Cerebellum (tissue), 4 donors: ENCODE measurements at places on chromosomes 13 and 19. TPM values are rescaled to one million over a fixed set of nuclear protein-coding genes. Genes with fewer than 3 reads are reported as not detected.
A peak's percentile ranks its signal among the peaks of the same experiment; 100 is the strongest.

GRCh38 chr19:17996826-17997316 is 11.1 kb upstream of the ARRDC2 start:
- peak; percentile 88 for DNase-seq

- DNase-seq = no peak
Measured at GRCh38 chr13:70666883-70667556, 558.8 kb upstream of the KLHL1 start.

DNA sequence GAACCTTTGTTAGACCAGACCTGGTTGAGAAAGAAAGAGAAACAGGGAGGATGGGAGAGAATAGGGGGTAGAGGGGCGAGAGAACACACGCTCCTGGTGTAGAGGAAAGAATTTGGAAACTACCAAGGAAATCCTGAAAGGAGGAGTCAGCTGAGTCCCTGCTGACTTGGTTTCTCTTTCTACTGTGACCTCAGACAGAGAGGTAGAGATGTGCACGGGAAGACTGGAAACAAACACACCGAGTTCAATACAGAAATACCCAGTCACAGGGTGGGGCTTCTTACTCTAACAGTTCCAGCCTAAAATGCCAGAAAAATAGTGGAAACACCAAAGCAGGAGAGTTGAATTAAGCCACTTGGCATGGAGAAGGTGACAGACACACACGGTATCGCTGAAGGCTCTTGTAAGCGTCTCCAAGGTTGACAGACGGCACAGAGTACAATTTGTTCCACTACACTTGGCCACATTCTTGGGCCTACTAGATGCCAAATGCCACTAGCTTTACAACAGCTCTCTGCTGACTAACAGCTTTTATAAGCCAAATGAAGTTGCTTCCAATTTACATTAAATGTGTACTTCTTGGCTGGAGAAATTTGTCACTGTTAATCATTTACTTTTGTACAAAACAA is 28.1 kb downstream of the LATS2 start:
- DNase-seq = peak; percentile 50

GRCh38 chr13:99993660-99994637 is 12.4 kb downstream of the ZIC2 start:
- no peak for DNase-seq

DNA sequence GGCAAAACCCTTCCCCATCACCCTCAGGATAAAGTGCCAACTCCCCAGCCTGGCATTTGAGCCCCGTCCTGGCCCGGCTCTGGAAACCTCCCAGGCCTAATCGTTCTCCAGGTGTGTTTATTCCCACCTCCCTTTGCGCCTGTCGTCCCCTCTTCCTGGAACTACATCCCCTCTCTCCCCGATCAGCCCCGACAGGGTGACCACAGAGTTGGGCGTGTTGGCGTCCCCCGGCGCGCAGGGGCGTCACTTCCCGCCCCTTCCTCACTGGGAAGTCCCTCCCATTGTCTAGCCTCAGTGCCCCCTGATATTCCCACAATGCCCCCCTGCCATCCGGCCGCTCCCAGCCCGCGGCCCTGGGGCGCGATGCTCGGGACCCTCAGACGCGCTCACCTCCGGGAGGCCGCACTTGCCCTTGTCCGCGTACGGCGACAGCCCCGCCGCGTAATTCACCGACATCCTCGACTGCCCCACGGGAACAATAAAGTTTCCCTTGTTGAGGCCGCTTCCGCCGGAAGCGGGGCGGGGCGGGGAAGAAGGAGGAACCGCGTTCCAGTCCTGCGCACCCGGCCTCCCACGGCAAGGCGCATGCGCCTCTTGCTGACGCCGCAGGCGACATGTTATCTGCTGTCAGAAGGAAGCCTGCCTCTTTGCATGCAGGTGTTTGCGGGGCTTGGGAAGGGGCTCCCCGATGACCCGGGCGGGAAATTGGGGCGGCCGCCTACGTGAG is at the start of the genes ANKRD24 and SIRT6:
Gene ANKRD24, plus strand, starts transcription at position 606 of the 727 bp plus-strand sequence. CDS start 3,737 bp downstream, outside the sequence.
Gene SIRT6, minus strand, starts transcription at position 480 of the 727 bp plus-strand sequence. Its CDS starts 24 bp downstream, at position 456.
- peak; percentile 98 for DNase-seq

- DNase-seq = no peak
Measured at GRCh38 chr19:11194656-11195558, 2.4 kb downstream of the KANK2 start.

DNA sequence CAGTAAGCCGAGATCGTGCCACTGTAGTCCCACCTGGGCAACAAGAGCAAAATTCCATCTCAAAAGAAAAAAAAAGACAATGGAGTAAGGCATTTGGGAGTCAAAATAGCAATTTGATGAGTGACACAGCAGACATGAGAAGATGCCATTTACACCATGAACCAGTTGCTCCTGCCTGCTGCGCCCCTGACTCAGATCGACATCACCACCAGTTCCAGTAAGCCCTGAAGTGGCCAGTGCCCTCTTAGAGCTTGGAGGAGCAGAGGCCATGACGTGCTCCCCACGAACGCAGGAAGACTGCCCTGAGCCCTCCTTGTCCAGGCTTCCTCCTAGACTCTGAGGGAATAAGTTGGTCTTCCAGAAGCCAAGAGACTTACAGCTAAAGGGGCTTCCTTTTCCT is 339.2 kb downstream of the MYO16 start:
- DNase-seq = no peak

- no peak for DNase-seq
Measured at GRCh38 chr19:11111771-11112144, 22.5 kb downstream of the LDLR start.

DNA sequence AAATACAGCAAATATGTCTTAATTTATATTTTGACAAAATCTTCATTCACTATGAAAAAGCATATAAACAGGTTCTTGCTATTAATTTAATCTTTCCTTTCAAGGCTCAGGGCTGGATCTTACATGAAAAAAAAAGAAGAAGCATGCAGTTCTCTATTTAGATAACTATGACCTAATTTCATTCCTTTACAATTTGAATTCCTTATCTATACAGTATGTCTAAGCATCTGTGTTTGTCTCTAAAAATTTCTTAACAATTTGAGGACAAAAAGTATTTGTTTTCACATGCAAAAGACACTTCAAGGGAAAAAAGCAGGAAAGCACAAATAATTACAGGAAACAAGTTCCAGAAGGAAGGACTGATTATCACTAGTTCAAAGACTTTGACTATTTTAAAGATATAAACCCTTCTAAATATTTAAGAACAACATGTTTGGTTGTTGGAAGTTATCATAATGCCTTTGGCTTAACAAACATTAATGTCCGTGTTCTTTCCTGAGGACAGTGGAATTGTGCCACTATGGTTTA is 157.5 kb downstream of the TBC1D4 start:
- no peak for DNase-seq

DNA sequence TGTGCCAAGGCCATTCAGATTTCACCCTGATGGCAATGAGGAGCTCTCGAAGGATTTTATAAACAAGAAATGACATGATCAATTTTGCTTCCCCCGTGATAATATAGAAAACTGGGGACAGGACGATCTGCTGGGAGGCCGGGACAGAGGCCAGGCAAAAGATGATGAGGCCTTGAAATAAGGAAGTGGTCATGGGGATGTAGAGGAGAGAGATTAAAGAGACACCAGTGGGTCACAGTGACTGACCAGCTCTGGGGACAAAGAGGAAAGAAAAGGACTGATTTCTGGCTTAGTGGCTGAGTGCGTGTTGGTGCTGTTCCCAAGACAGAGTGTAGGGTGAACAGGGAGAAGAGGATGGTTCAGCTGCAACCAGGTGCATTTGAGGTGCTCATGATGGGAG is 68.7 kb upstream of the FLT1 start:
- no peak for DNase-seq

DNA sequence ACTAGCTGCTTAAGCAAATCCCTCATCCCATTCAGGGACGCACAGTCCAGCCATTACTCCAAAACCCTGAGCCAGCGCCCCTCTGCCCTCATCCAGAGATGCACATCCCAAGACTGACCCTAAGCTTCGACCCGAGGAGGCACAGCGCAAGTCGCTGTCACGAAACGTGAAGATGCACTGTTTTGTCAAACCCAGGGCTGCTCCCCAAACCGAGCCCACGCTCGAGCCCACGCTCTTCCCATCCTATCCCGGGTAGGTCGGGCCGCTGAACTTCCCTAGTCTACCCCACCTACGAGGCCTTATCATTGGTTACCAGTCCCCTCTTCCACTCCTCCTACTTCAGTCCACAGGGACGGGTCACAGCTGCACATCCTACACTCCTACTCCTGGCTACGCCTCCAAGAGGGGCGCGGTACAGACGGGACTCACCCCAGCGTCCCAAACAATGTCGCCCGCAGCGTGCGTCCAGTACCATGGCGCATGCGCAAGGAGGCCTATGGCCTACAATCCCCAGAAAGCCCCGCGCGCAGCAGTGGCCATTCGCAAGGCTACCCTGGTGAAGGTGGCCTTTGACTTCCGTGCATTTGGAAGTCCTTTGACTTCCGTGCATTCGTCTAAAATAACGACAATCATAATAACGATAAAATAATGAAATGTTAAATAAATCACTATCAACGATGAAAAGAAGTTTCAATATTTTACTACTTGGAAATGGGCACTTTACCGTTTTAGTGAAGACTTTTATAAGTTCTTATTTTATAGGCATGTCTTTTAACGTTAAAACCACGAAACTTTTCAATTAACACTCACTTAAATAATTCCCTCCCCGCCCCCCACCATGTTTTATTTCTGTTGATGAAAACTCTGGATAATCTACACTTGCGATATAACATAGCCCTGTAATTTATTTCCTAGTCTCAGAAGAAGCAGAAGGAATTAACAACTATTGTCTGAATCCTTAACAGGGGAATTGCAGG is at the start of gene ZNF285:
Gene ZNF285, minus strand, starts transcription at position 470 of the 977 bp plus-strand sequence. CDS start 4,395 bp downstream, outside the sequence.
- peak; percentile 91 for DNase-seq

GRCh38 chr13:108352599-108352998 is 83.1 kb downstream of the TNFSF13B start:
- no peak for DNase-seq

- DNase-seq = peak; percentile 96
Measured at GRCh38 chr19:50728084-50728737, 5.0 kb downstream of the CLEC11A start.

Gene SLC7A10
- total RNA-seq = 1.3 TPM

- no peak for DNase-seq
Measured at GRCh38 chr13:35763782-35764123, 287.3 kb upstream of the MAB21L1 start.

DNA sequence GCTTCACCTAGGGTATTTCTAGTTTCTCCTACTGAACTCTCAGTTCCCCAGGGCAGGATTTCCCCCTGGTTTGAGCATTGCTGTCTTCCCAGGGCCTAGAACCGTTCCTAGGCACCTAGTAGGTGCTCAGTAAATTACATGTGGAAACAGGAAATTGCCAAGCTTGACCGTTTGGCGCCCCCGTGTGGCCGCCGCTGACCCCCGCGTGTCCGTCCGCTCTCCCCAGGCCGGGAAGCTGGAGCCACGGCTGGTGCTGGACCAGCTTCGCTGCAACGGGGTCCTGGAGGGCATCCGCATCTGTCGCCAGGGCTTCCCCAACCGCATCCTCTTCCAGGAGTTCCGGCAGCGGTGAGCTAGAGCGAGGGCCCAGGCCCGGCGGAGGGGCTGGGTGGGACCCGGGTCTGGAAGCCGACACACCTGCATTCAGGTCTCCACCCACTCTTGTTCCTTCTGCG is 55.5 kb downstream of the MYH14 start:
- no peak for DNase-seq

Gene MBD3L2
- total RNA-seq = not detected

Gene GFY
- total RNA-seq = not detected

DNA sequence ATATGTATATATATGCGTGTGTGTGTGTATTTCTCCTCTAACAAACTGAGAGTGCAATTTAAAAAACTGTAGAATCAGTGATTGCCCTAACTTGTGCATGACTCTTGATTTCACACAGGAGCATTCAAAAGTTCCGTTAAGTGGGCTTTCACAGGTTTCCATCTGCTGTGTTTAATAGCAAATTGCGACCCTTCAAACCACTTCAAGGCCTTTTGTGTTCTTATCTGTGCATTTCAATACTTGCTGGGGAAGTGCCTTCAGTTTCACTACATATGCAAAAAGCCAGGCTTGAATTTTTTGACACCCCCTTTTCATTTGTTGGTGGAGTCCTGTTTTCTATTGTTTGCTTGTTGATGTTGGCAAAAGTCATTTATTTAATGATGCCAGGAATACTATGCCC is 158.0 kb downstream of the TM9SF2 start:
- no peak for DNase-seq

DNA sequence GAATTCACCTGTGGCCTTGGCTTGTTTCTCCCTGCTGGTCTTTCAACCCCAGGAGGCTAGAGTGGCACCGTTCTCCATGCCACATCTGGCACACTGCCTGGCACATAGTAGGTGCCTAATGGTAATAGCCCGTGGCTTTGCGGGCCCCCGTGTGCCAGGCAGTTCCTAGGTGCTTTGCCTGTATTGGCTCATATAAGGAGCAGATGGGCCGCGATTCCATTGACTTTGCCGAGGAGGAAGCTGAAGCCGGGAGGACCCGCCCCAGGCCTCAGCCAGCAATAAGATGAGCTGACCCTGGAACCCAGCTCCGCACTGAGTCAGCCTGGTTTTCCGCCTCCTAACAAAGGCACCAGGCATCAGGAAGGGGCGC is 807 bp downstream of the PGLYRP1 start:
- no peak for DNase-seq

Gene TNFRSF19
- 31.3 TPM for total RNA-seq

DNA sequence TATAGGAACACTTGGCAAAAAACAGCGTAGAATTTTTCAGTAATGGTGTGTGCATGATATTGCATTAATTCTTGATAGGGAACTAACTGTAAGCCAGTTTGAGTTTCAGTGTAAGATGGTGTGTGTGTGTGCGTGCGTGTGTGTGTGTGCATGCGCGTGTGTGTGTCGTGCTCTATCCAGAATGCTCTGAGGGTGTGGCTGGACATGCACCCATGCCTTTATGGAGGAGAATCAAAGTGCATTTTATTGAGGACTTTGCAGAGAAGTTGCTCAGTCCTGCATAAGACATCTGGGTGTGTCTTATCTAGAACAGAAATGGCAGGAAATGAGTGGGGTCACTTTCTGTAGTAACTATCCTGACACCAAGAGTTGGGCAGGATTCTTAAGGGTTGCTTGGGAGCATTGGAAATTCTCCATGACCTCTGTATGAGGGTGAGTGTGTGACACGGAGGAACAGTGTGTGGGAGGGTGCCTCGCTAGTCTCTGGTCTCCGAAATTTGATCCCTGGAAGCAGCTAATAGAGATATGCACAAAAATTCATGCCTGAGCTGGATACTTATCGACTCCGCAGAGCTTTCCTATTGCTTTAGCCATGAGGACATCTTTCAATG is 252.2 kb downstream of the TSHZ3 start:
- no peak for DNase-seq

Gene CYP2A7
- total RNA-seq = not detected

GRCh38 chr19:32748497-32748896 is 28.9 kb downstream of the TDRD12 start:
- no peak for DNase-seq
